Pancreas (tissue), 10 donors: ENCODE measurements at places on chromosomes 1 and 21. TPM values are rescaled to one million over a fixed set of nuclear protein-coding genes. Genes with fewer than 3 reads are reported as not detected.
A peak's percentile ranks its signal among the peaks of the same experiment; 100 is the strongest.

Gene SPATA46
- not detected for total RNA-seq

Gene PEAR1
- 3.7 TPM for total RNA-seq

DNA sequence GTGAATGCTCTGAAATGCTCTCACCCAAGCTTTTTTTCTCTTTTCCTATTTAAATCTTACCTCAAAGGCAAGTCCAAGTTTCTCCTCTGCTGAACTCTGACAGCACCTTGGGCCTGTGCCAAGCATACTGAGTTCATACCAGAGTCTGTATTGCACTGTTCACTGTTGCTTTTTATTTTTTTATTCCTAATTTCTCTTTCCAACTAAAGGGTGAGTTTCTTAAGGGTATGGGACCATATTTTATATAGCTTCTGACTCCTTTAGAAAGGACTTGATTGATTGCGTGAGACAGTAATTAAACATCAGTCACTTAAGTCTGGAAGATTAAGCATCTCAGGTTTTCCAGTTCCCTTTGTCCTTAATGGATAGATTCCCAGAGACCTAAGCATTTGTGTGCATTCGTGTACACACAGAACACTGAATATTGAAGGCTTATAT, 69.9 kb downstream of the CACHD1 start:
- H3K36me3 ChIP-seq = no peaks in the 10 kb centered on the region
- H3K27me3 ChIP-seq = no peaks in the 10 kb centered on the region
- no peak overlapping the region for H3K4me3 ChIP-seq
- H3K4me1 ChIP-seq = peaks cover 30% of the 10 kb centered on the region
- H3K27ac ChIP-seq = no peak overlapping the region

DNA sequence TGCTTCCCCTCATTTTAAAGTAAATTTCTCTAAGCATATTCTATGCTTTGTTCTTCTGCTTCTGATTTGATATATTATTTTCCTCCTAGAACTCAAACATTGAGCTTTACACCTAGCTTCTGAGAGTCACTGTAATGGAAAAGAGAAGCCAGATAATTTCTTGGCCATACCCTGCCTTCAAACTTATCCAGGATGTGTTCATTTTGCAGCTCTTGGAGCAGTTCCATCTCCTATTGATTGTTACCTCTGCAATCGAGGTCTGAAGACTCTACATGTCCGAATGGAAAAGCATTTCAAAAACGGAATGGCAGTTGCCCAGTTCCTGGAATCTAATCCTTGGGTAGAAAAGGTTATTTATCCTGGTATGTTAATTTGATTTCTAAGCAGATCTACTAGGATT, 20.8 kb downstream of the CTH start:
- no peak overlapping the region for H3K4me3 ChIP-seq
- H3K27me3 ChIP-seq = no peaks in the 10 kb centered on the region
- H3K4me1 ChIP-seq = no peaks in the 10 kb centered on the region
- peak overlapping the region; percentile 19 for H3K27ac ChIP-seq
- DNase-seq = no peak
- H3K36me3 ChIP-seq = no peaks in the 10 kb centered on the region

GRCh38 chr1:225877580-225877979, 4.6 kb downstream of the TMEM63A start:
- peak overlapping the region; percentile 89 for H3K27ac ChIP-seq
- no peaks in the 10 kb centered on the region for H3K27me3 ChIP-seq
- DNase-seq = no peak

DNA sequence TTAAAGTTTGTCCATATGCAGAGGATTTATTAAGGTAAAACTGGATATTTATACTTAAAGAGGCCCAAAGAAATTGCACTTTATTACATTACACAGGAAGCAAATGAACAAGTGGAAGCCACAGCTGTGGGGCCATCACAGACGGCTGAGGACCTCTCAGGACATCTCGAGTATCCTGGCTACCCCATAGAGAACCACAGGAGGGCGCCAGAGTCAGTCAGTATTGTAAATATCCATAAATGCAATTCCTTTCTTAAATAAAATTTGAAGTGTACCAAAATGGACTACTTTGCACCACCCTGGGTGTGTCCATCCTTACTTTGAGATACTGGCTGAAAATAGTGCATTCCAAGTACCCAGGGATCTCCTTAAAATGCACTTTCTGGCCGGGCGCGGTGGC, 257.2 kb downstream of the MRPL39 start:
- DNase-seq = peak; percentile 25
- no peak overlapping the region for H3K4me3 ChIP-seq
- no peaks in the 10 kb centered on the region for H3K27me3 ChIP-seq
- no peak overlapping the region for H3K27ac ChIP-seq
- H3K36me3 ChIP-seq = no peaks in the 10 kb centered on the region
- H3K4me1 ChIP-seq = no peaks in the 10 kb centered on the region

- no peaks in the 10 kb centered on the region for H3K4me1 ChIP-seq
- no peak overlapping the region for H3K4me3 ChIP-seq
- H3K27me3 ChIP-seq = no peaks in the 10 kb centered on the region
Observed at GRCh38 chr1:208309771-208310170, 65.6 kb upstream of the PLXNA2 start.

- no peak overlapping the region for H3K27ac ChIP-seq
- H3K27me3 ChIP-seq = no peaks in the 10 kb centered on the region
- H3K4me1 ChIP-seq = peaks cover 12% of the 10 kb centered on the region
- H3K4me3 ChIP-seq = no peak overlapping the region
Observed at GRCh38 chr1:8314346-8315280, 3.3 kb upstream of the SLC45A1 start.
